NCI-H1694 (cell line): ENCODE measurements at places on chromosomes 3 and 15.
A peak's percentile ranks its signal among the peaks of the same experiment; 100 is the strongest.

DNA sequence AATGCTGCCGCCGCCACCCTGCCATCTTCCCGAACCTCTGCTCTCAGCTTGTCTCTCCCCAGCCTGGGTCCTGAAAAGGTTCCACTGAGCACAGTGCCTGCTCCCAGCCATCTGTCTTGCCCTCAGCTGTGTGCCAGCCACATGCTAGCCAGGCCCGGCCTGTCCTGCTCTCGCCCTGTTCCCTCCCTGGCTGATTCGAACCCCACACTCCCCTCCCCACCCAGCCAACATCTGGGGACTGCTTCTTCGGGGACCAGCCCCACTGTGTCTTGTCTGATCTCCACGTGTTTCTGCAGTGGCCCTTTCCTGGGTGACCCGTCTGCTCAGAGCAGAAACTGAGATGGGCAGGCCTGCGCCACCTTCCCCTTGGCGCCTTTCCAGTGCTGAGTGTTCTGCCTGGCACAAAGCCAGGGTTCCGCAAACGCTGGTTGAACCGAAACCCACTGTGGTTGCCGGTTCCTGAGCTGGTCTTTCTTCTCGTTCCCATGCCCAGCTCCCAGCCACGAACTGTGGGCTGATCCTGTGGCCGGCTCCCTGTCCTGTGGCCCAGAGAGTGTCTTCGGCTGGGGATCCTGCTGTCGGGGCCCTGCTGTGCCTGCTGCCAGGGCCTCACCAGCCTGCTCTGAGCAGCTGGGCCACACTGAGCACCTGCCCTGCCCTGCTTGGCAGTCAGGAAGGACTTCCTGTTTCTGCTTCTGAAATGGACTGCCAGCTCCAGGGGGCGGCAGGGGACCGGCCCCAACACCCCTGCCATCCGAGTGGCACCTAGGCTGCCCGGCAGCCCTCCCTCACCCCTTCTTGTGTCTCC lies 62.7 kb upstream of the KLF13 start:
- no peak for DNase-seq

DNA sequence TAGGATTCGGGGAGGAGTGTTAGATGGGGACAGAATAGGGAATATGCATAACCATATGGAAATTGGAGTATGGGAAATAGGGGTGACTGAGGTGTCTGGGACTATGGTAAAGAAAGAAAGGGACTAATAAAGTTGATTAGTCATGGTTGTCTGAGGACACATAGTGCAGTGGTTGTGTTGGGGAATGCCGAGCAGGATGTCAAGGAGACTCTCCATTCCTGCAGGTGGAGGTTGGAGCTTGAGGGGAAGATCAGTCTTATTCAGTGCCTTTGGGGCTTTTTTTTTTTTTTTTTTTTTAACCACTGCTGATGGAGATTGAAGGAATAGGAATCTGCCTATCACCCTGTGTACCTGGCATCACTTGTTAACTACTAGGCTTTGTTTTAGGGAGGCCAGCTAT lies 10.8 kb downstream of the NMD3 start:
- no peak for DNase-seq

DNA sequence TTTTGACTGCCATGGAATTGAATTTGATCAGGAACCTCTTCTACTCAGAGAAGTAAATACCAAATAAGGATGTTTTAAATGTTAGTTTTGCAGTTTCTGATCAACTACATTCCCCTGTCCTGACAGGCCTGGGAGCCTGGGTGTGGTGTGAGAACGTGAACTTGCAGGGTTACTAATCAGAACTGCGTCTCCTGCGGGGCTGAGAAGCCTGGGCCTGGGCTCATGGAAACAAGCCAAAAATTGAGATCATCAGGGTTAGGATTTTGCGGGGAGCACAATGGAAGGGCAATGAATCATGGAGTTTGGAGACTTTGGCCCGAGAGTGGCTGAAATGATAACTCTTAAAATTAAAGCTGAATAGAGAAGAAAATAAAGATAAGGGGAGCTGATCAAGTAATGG lies 47.8 kb upstream of the C3orf70 start:
- no peak for DNase-seq

DNA sequence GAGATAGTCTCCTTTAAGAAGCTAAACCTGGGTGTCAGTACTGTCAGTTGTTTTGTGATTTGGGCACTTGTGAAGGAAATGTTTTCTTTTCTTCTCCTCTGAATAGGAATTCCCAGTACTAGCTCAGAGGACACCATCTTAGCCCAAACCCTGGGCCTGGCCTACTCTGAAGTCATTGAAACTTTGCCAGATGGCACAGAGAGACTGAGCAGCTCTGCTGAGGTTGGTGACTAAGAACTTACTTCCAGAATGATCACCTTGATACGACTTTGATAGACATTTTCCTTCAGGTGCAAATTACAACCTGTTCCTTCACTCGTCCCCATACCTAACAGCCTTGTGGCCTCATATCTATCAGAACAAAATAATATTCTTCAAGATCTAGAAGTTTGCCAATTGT lies 100.2 kb downstream of the LARS2 start:
- no peak for DNase-seq

DNA sequence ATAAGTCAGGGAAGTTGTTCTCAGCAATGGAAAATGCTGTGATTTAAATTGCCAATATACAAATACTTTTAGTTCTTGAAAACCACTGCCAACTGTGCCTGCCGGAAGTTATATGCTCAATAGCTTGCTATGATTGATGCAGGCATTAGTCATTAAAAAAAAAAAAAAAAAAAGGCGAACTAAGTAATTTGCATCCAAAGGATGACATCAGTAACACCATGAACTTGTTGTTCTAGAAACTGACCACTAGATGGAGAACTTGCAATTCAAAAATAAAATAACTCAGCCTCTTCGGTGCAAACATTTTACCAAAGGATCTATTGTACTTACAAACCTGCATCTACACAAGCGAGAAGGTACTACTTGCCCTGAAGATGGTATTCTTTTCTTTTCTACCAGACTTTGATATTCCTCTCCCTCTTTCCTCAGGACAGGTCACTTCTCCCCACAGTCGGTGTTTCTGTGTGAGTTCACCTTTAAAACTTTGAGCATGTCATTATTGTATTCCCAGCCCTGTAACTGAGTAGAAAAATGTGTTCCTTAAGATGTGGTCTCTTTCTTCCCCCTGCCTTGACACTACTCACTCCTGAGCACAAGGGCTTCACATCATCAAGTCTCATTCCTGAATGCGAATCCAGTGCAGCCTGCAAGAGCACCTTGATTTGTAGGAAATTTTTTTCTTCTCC lies 115.0 kb upstream of the VEPH1 start:
- DNase-seq: peak; percentile 67

DNA sequence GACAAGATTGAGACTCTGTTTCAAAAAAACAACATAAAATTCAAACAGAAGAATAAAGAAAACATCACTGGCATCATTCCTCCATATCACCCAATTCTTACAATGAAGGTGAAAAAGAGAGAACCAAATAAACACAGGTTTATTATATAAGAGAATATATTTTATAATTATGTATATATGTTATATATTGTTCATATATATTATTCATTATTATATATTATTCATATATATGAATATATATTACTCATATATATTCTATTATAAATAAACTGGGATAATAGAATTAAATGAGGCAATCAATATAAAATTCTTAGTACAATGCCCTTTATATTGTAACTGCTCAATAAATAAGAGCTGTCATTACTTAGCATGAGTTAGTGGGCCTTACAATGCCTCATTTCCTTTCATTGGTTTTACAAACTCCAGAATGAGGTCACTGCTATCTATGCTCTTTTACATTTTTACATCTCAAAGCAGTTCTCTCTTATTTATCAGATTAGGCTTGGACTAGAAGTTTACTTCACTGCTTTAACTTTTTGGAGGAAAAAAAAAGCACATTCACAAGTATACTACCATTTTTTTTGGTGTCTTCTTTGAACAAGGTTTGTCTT lies 135.5 kb upstream of the TTC14 start:
- DNase-seq: no peak

DNA sequence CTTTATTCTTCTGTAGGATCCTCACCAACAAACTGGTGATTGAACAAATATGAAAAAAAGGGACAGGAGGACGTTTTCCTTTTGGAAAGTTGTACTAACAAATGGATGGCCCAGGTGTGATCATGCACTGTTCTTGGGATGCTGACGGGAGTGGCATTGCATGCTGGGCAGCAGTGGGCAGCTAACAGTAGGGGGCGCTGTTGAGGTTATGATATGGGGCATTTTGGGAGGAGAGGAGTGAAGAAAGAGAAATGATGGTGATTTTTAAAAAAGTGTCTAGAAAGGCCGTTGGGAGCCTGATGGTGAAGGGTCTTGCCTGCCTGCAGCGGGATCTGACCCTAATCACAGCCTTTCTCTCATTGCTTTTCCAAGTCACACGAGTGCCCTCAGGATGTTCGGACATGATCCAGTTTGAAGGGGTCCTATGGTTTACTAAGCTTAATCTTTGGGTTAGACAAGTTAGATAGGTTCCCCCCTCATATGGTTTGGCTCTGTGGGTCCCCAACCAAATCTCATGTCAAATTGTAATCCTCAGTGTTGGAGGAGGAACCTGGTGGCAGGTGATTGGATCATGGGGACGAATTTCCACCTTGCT lies 46.2 kb upstream of the PRTG start:
- no peak for DNase-seq

DNA sequence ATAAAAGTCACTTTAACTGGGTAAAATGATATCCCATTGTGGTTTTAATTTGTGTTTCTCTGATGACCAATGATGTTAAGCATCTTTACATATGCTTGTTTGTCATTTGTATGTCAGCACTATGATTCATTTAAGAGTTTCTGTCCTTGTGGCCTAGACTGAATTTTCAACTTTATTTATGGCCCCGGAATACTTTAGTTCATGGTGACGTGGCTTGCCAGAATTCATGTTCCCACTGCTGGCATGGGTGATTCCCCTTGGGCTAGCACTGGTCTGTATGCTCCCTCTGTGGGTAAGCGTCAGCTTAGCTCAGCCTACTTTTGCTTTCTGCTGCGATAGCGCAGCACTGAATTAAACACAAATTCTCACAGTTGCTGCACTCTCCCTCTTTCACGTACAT lies 436.3 kb upstream of the SGO1 start:
- DNase-seq: no peak

DNA sequence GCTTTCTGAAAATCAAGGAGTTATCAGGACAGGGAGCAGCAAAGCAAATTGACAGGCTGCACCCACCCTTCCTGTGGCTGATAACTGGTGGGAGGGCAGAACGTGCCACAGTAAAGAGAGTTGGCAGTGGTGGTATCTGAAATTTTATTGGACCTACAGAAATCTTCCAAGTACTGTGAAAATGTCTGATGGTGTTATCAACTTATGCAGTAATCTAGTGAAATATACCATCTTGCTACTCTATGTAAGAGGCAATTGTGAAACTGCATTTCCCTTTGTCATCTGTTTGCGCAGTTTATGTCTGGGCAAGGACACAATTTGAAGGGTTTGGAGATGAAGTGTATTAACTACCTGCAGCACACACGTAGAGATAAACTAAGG lies 1.5 kb downstream of the PLCL2 start:
- DNase-seq: no peak

- DNase-seq: no peak
Observed at GRCh38 chr15:99976811-99977271, 243.6 kb upstream of the LYSMD4 start.

DNA sequence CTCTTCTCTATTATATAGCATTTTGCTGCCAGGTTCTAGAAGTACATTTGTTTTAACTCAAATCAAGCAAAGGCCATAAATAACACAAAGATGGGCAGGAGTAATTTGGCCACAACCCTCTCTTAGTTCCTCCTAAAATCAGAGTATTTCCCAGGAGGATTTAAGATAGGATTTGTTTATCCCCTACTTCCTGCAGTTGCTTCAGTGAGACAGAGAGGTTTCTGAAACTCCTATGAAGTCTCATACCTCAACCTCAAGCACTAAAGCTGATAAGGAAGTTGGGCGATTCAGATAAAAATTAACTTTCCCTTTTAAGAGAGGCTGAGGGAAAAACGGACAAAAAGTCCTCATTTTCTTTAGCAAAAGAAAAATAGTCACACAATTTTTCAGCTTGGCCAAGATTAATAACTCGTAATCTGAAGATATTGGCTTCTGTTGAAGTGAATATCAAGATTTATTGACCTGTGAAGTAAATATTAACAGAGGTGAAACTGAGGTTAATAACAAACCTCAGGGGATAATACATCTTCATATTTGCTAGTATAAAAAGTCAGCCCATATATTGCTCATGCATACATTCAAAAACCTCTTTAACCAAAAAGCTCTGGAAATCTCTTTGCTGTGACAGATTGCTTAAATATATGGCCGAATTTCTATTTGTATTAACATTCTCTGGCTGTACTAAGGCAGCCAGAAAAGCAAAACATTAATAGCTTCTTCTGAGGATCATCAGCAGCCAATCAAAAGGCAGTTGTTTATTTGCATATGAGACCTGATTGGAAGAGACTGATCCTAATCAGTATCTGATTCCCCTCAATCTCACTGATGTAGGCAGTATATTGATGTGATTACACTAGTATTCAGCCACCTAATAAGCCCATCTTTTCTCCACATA lies 90.6 kb upstream of the GADL1 start:
- no peak for DNase-seq

DNA sequence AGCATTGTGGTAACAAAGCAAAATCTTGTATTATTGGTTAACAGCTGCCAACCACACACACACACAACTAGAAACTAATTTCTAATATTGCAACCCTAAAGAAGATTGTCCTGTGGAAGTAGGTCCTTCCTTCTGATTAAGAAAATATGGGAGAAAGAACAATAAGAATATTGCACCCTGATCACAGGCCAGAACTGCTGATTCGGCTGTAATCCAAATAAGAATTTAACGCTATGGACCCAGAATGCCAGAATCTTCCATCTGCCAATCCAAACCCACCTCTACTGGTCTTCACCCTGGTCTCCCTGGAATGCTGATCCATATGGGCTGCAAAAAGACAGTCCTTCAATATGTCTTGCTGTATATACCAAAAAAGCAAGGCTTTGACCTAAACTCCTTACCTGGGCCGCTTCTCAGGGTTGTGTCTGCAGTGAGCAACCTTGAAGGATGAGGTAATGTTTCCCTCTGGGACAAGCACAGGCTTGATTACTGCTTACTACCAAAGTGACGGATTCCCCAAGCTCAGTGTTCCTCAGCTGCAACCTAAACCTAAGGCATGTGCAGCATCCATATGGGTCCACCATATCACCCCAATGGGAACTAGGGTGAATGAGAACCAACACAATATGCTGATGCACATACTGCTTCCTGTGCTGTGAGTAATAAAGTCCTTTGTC lies 8.0 kb downstream of the CCDC14 start:
- DNase-seq: no peak

- DNase-seq: no peak
Observed at GRCh38 chr3:105195260-105195659, 171.4 kb upstream of the ALCAM start.

GRCh38 chr15:40313531-40314398 lies 6.0 kb upstream of the PLCB2 start:
- DNase-seq: peak; percentile 75
